ENCODE measurements at places on chromosomes 16 and 17.

GRCh38 chr17:67227488-67227887, 17.5 kb downstream of the HELZ start:
- no peak for DNase-seq

- DNase-seq: no peak
These were observed 46.2 kb downstream of the XPO6 start for GRCh38 chr16:28165598-28165997.

DNA sequence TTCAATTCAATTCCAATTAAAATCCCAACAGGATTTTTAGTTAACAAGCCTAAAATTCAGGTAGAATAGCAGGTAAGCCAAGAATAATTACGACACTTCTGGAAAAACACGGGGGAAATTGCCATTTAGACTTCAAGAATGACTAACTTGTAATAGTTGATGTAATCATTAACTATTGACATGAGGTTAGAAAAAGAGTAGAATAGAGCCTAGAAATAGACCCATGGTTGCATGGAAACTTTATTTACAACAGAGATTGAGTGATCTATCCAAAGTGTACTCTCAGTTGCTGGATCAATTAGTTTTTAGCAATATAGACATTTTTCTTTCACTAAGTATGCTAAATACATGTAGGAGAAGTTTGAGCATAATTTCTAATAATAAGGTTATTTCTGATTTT, 3.6 kb upstream of the SLC13A5 start:
- DNase-seq: no peak

DNA sequence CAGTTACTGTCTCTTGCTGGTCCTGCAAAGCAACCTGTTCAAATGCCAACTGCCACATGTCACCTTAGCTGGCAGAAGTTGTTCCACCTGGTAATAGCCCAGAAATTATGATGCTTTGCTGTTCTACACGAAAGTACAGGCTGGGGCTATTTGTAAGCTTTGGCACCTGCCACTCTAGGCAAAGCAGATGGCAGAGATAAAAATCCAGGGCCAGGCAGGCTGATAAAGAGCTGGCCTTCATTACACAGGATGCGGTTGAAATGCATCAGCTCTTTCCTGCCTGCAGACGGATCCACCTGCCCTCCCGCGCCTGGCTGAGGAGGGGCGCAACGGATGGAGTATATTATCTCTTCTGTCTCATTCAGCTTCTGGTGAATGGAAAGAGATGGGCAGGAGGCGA, 29.3 kb upstream of the KDM8 start:
- DNase-seq: peak; percentile 34

GRCh38 chr16:83964684-83965443, 3.2 kb upstream of the NECAB2 start:
- DNase-seq: no peak

DNA sequence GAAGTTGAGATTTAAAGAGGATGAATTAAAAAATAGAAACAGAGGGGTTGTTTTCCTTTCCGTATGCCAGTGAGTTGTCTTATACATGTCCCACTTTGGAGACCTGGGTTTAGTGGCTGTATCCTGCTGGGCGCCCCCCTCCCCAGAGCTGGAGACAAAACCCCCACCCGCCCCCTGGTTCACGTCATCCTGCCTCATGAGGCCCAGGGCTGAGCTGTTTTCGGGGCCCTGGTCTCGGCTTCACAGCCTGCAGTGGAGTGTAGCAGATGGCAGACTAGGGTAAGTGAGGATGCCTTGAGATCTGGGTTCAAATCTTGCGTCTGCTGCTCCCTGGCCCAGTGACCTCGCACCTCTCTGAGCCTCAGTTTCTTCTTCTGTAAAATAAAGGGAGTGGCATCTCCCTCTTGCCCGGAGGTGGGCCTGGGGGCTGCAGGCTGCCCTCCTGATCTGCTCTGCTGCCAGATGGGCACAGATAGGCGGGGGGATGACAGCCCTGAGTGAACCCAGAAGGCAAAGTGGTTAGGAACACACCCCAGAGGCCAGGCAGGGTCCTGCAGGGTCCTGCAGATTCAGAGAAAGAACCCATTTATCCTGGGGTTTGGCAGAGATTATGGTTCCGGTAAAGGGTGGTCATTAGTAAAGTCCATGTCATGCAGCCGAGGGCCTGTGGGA, 45.1 kb downstream of the SOCS3 start:
- DNase-seq: no peak

GRCh38 chr16:3094289-3095027, 4.6 kb downstream of the ZSCAN10 start:
- DNase-seq: no peak

DNA sequence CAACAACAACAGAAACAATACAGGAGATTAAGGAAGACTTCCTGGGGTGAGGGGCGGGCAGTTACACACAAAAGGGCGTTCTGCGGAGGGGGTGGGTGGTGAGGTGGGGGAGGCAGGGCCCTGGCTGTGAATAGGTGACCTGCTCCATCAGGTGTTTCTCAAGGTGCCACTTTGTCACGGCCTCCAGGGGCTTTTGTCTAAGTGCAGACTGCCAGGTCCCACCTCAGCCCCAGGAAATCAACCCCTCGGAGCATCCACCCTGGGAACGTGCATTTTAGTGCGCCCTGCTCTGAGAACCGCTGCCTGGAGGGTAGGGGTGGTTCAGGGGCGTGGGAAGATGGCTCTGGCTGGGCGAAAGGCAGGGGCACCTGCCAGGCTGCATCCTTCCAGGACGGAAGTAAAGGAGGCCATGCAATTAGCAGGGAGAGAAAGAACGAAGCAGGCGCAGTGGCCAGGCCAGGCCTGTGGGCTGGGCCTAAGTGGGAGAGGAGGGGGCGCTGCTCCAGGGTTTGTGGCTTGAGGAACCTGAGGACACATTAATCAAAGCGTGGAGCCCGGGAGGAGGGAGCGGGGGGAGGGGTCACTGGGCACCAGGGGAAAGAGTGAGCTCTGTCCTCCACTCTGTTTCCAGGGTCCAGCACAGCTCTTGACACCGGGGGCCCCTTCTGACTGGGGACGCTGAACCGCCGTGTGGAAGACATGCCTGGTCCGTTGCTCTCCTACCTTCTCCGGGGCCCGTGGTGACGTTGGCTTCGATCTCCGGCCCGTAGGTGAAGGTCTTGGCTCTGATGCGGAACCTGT, 49.4 kb upstream of the CDC42EP4 start:
- DNase-seq: no peak

DNA sequence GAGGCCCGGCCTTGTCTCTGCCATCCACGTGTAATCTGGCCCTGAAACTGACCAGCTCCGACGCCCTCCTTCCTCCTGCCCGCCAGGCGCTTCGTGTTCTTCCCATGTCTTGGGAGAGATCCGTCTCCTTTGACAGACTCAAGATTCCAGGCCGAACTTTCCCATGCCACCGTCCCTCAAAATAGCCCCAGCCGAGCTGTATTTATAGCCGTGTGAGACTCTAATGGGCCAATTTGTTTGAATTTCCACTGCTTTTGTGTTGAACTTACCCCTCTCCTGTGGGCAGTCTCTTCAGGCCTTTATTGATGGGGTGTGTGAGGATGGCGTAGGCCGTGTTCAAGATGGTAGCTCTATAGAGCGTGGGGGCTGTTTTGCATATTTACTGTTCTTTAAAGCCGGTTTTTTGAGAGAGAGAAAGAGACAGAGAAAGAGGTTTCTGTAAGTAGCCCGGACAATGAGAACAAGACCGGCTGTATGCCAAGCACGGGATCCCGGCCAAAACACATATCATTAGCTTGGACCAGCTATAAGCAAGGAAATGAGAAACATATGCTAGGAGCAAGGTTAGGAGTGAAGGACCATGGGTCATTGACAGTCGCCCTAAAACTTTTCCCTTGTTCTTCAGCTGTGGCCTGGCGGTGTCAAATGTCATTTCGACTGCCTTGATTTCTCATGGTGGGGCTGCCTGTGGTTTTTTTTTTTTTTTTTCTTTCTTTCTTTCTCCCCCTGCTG, 124.5 kb upstream of the ZFHX3 start:
- no peak for DNase-seq

DNA sequence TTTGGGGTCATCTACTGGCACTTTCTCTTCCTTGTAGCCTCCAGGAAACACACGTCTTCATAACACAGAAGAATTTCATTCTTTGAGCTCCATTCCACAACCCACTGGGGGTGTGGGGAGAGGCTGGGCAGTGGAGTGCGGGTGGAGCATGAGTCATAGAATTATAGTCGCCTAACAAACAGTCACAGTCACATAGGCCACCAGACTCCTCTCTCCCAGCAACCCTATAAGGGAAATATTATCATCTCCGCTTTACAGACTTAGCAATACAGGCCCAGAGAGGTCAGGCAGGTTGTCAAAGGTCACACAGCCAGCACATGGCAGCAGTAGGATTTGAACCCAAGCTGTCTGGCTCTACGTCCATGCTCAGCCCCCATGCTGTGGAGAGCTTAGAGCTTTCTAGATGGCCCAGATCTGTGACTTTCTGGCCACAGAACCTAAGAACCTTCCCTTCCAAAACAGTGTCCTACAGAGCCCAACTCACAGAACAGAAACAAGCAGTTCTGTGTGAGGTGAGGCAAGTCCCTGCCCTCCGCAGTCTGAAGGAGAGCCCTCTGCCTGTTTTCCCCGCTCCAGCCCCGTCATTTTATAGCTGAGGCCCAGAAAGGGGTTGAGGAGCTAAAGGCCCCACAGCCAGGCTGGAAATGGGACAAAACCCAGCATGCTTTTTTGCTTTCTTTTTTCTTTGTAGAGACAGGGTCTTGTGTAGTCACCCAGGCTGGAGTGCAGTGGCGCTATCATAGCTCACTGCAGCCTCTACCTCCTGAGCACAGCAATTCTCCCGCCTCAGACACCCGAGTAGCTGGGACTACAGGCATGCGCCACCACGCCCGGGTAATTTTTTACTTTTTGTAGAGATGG, 10.7 kb upstream of the LITAF start:
- no peak for DNase-seq

GRCh38 chr16:9476744-9477143, 385.3 kb downstream of the HAPSTR1 start:
- DNase-seq: no peak

- DNase-seq: no peak
These were observed 609.2 kb downstream of the TOX3 start for GRCh38 chr16:51937771-51938170.

GRCh38 chr17:64393000-64393402, 2.3 kb upstream of the PECAM1 start:
- no peak for DNase-seq

Data from stimulated activated CD8-positive, alpha-beta memory T cell treated with anti-CD3 and anti-CD28 coated beads, Interleukin-7, amount 100 ng/mL, for 48 hours (primary cell).